ENCODE measurements at places on chromosomes 1 and 21. TPM values are rescaled to one million over a fixed set of nuclear protein-coding genes. Genes with fewer than 3 reads are reported as not detected.

SPAG17 gene
- polyA plus RNA-seq = 6.1 TPM

LCE1B gene
- polyA plus RNA-seq = not detected

C1QTNF12 gene
- polyA plus RNA-seq = not detected

MIXL1 gene
- not detected for polyA plus RNA-seq

HCRTR1 gene
- polyA plus RNA-seq = not detected

CYYR1 gene
- 0.27 TPM for polyA plus RNA-seq

NBPF10 gene
- 0.77 TPM for polyA plus RNA-seq

LAPTM5 gene
- not detected for polyA plus RNA-seq

CD101 gene
- polyA plus RNA-seq = 4.0 TPM

SPRR1B gene
- polyA plus RNA-seq = not detected

TRAF3IP3 gene
- 1.3 TPM for polyA plus RNA-seq

CLCA4 gene
- not detected for polyA plus RNA-seq

ECM1 gene
- 2.4 TPM for polyA plus RNA-seq

NGF gene
- 0.62 TPM for polyA plus RNA-seq

KRTAP13-2 gene
- polyA plus RNA-seq = not detected

ALG14 gene
- polyA plus RNA-seq = 74.5 TPM

MYOG gene
- polyA plus RNA-seq = not detected

PTGER3 gene
- not detected for polyA plus RNA-seq

PTPRC gene
- 1.3 TPM for polyA plus RNA-seq

LRRC39 gene
- 4.7 TPM for polyA plus RNA-seq

SPTA1 gene
- polyA plus RNA-seq = not detected

INSRR gene
- polyA plus RNA-seq = not detected

SAMD13 gene
- polyA plus RNA-seq = 0.84 TPM

NHLH1 gene
- polyA plus RNA-seq = 1.7 TPM

LRRC71 gene
- not detected for polyA plus RNA-seq

HIVEP3 gene
- 4.7 TPM for polyA plus RNA-seq

Measured in Purkinje cell (primary cell).